ENCODE measurements at places on chromosomes 5 and 9.

DNA sequence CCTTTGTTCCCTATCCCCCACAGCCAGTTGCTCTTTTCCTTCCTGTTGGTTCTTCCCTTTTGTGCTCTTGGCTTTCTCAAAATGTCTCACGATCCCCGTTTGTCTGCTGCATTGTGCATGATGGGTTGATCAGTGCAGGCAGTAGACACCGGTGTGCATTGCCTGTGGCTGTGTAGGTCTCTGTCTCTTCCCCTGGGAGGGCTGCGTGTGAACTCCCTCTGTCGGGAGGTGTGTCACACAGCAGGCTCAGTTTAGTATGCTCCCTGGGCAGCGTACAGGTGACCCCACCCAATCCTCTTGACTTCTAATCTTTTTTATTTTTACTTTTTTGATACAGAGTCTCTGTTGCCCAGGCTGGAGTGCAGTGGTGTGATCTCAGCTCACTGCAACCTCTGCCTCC, 265.3 kb downstream of the FSTL4 start:
- DNase-seq = peak; percentile 12

DNA sequence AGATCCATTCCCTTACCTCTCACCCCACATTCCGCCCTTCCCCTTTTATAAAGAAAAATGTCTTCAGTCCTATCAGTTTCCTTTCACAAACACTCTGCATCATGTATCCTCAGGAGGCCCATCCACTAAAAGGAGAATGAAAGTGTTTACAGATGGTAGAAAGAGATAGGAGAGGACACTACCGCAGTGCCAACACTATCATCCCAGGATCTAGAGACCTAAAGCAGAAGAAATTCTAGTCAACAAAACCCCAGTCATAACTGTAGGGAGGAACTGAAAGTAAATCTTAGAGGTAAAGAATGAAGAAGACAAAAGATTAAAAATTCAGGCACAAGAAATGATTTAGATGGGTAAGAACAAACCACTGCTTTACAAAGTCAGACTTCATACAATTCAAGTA, 114.1 kb downstream of the MLLT3 start:
- DNase-seq = no peak

- DNase-seq = no peak
Measured at GRCh38 chr9:113593682-113594281, 130.3 kb downstream of the RGS3 start.

DNA sequence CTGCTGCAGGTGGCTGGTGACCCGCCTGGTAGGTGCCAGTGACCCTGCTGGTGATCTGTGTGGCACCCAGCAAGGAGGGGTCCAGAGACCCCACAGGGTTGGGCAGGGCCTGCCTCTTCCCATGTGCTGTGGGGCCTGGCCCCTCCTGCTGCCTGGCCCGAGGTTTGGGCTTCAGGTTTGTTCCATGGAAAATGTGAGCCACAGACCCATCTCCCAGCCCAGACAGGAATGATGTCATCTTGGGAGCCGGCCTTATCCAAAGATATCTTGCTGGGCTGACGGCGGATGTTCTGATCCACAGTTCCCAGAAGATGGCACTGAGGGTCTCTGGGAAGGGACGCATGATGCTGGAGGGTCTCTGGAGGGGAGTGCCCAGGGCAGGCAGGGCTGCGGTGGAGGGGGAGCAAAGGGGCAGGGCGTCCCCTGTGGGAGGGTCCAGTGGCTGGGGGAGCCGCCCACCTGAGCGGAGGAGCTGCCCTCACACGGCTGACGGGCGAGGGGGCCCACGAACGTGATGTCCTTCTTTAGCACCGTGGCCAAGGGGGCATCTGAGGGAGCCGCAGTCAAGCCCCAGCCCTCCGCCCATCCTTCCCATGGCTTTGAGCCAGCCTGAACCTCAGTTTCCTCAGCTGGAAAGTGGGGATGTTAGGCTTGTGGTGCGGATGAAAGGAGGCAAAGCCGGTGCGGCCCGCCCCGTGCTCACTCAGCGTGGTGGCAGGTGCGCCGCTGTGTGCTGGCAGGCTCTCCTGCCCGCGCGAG, 68.1 kb downstream of the COL5A1 start:
- DNase-seq = no peak

GRCh38 chr5:112371067-112371466, 48.0 kb downstream of the EPB41L4A start:
- no peak for DNase-seq

DNA sequence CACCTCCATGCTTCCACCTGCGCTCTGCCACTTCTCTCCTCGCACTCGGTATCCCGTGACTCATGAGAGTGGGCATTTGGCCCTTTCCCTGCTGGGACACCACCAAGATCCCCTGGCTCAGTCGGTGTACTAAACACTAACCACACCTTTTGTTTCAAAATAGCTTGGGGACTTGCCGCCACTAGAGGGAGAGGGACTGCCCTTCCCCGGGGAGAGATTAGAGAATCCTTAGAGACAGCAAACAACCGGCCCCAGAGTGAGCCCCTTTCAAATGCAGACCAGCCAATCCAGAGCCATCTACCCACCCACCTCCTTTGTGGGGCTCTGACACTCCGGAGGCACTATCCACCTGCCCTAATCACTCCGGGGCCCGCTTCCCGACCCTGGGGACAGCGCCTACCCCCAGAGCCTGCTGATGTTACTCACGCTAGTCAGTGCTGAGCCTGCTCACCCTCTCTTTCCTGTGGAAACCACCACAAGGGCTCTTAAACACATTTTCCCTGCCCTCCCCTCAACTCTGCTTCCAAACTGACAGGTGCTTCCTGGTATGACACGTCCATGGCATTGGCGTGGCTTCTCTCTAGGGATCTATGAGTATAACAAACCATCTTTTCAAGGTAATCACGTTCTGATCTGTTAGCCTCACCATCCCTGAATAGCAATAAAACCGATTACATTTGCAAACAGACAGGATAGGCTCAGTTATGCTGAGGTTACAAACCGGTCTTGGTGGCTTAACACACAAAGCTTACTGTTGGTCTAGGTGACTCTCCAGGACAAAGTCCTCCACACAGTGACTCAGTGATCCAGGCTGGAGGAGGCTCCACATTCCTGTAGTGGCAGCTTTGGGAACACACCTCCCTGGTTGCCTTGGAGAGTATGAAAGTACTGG, 180.1 kb upstream of the MVB12B start:
- DNase-seq = no peak

DNA sequence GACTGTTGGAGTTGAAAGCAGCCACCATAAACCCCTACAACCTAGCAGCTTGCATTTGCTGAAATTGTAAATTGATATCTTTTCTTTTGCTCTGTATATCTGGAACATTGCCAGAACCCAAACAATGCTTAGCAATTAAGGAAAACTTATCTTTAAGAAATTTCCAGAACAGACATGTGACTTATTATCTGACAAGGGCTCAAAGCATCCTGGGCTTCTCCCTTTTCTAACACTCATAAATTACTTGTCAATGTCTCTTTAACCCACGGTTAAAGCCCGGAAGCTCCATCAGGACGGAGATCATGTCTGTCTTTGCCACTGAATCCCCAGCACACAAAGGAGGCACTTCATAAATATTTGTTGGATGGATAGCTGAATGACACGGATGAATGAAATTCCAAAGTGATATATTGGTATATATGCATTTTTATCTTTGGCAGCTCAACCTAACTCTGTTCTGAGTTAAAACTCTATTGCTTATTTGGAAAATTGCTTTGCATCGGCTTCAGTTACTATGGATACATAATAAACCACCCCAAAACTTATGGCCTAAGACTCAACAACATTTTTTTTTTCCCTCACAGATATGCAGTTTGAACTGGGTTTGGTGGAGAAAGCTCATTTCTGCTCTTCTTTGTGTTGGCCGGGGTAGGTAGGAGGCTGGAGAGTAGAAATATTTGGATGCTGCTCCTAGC, 103.1 kb upstream of the CLINT1 start:
- DNase-seq = no peak

DNA sequence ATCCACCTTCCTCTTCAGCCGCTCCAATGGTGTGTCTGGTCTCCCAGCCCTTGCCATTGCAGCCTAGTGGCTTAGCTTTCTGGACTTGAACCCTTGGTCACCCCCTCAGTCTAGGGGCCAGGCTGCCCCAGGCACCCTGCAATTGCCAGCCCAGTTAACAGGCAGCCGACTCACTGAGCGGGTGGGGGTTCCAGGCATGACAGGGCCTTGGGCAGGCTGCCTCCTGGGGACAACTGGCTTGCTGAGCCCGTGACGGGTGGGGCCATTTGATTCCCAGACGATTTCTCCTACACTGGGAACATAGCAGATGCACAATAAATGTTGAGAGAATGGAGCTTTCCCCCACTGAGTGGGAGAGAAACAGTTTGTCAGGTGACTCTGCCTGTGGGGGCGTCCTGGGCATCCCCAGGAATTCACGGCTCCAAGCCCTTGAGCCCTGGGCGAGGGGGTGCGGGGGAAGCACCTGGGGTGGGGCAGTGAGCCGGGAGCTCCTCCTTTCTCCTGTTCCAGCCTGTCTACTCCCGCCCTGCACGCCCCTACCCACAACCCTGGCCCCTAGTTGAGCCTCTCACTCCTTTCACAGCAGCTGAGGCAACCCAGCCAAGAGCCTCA, 12.6 kb upstream of the AQP7 start:
- DNase-seq = no peak

DNA sequence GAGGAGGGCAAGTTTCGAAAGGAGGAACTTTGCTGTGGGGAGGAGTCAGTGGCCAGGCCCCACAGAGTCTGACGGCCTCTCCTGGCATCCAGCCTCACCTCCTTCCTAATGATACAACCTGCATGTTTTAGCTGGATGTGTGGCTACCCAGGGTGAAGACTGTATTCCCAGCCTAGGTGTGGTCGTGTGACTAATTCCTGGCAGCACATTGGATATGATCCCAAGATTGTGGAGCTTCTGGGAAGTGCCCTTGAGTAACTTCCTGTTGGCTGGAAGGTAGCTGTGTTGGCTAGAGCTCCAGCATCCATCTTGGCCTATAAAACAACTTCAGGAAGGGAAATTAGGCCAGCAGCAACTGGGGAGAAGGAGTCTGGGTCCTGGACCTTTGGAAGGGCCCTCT, 19.0 kb upstream of the LPCAT1 start:
- no peak for DNase-seq

- no peak for DNase-seq
Measured at GRCh38 chr9:135248721-135249120, 161.3 kb downstream of the OLFM1 start.

- no peak for DNase-seq
Measured at GRCh38 chr5:75611311-75612225, at the start of gene ANKDD1B. TSS of gene ANKDD1B (plus strand) at chr5:75611453. CDS start at chr5:75611635, 182 bp downstream.

DNA sequence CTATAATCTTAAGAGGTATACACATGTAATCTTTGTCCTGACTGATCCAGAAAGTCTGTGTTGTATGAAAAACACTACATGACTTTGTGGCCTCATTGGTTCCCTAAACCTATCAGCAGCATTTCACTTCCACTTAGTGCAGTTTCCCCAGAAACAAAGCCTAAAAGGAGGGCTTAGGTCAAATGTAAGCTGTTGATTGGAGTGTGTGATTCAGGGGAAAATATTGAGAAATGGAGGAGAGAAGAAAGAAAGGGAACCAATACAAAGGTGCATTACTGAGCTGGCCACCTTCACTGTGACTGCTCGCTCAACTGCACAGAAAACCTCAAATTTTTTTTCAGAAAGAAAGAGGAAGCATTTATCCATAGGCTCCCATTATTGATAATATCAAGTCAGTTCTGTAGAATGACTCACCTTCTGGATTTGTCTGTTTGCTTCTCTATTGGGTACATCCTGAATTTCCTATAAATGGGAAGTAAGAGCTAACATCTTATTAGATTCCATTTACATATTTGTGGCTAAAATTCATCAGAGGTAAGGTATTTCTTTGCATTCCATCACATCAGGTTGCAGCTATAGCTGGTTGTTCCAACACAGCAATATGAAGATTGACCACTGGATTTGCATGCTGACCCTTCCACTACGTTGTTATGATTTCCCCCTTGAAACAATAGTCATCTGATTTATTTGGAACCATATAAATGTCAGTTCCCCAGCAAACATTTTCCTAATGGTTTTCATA, 10.3 kb upstream of the FST start:
- DNase-seq = no peak

DNA sequence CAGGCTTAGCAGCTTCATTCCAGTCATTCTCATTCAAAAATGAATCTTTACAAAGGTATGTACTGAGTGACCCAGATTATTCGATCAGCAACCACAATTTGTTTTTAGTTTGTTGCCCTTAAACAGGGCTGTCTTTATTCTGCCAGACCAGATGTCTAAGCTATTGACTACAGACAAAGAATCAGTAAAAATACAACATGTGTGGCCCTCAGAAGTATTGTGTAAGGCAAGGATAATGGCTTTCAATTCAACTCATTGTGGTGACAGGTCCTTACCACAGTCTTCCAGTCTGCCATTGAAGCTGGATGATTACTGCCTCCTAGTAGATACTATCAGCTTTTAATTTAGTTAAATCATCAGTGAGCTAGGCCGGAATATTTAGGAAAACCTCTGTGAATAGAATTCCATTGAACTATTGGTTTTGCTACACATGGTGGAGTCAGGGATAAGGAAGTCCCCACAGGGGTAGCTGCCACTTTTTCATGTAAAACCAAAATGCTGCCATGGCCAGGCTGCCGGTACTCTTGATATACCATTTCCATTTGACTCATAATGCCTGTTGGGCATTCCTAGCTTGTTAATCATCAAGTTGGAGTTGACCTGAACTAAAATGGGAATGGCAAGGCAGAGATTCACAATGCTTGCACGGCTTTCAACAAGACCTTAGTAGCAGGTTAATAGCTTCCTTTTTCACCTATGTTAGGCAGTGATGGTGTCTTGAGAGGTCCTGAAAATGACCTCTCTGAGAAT, 175.6 kb downstream of the MEF2C start:
- DNase-seq = no peak

GRCh38 chr9:133711428-133712220, 26.5 kb downstream of the SARDH start:
- peak; percentile 6 for DNase-seq

- no peak for DNase-seq
Measured at GRCh38 chr5:68356216-68356615, 140.7 kb downstream of the PIK3R1 start.

- no peak for DNase-seq
Measured at GRCh38 chr5:66382152-66382551, 214.0 kb upstream of the MAST4 start.

- DNase-seq = no peak
Measured at GRCh38 chr9:132610661-132611060, 28.3 kb downstream of the BARHL1 start.

- no peak for DNase-seq
Measured at GRCh38 chr5:169011009-169011408, 289.9 kb downstream of the SLIT3 start.

- no peak for DNase-seq
Measured at GRCh38 chr5:32066448-32066847, 107.7 kb downstream of the GOLPH3 start.

GRCh38 chr5:172165465-172165864, 22.6 kb downstream of the STK10 start:
- DNase-seq = no peak

- DNase-seq = no peak
Measured at GRCh38 chr5:7372399-7372798, 23.5 kb upstream of the ADCY2 start.

DNA sequence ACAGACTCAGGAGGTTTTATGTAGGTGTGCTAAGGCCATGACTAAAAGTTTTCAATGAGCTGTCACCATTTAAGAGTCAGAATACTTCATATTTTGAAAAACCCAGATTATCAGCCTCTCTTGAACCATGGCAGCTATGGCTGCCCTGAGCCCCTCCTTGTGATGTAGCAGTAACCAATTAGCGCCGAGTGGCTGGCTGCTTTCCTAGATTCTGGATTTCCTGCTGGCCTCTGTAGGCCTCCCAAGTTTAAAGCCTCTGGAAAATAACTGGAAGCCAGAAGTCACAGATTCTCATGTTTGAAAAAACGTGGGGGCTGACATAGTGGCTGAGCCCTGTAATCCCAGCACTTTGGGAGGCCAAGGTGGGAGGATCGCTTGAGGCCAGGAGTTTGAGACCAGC, 25.5 kb downstream of the DAB2IP start:
- no peak for DNase-seq

GRCh38 chr5:117955831-117956230, 1032.5 kb downstream of the DTWD2 start:
- no peak for DNase-seq

Measured in T-helper 1 cell (primary cell).